Kidney (tissue), 22 donors: ENCODE measurements at places on chromosomes 13 and 19.

DNA sequence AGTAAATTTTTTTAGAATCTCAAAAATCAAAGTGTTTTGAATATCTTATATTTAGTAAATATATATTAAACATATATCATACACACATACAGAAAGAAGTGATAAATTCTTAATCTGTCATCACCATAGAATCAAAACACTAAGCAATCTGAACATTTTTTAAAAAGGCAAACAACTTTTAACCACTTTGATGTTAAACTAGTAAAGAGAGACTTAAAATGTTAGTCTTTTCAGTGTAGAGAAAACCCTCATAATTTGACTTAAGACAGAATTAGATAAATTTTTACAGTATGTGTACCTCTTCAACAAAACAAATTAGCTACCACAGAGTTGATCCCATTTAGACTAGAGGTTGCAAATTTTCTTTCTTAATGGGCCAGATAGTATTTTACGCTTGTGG lies 13.4 kb downstream of the SUPT20H start:
- H3K27me3 ChIP-seq, result no peaks in the 10 kb centered on the region
- H3K36me3 ChIP-seq, result peaks cover 9% of the 10 kb centered on the region
- H3K4me1 ChIP-seq, result no peaks in the 10 kb centered on the region
- DNase-seq, result no peak
- no peak overlapping the region for H3K4me3 ChIP-seq

- peaks cover 4% of the 10 kb centered on the region for H3K36me3 ChIP-seq
- no peak for DNase-seq
- no peaks in the 10 kb centered on the region for H3K27me3 ChIP-seq
- H3K4me3 ChIP-seq, result peak within 1 kb of the TSS; percentile 85
- H3K4me1 ChIP-seq, result peaks cover 15% of the 10 kb centered on the region
Measured at GRCh38 chr19:54191011-54191810, at the start of gene TSEN34. TSEN34 (plus strand) TSS chr19:54191308; CDS start chr19:54191365, 57 bp downstream.

GRCh38 chr13:20130652-20131051 lies 30.2 kb downstream of the GJA3 start:
- peaks cover 5% of the 10 kb centered on the region for H3K27me3 ChIP-seq
- DNase-seq, result no peak
- H3K4me1 ChIP-seq, result no peaks in the 10 kb centered on the region
- H3K4me3 ChIP-seq, result no peak overlapping the region
- no peaks in the 10 kb centered on the region for H3K36me3 ChIP-seq
- H3K27ac ChIP-seq, result no peak overlapping the region

DNA sequence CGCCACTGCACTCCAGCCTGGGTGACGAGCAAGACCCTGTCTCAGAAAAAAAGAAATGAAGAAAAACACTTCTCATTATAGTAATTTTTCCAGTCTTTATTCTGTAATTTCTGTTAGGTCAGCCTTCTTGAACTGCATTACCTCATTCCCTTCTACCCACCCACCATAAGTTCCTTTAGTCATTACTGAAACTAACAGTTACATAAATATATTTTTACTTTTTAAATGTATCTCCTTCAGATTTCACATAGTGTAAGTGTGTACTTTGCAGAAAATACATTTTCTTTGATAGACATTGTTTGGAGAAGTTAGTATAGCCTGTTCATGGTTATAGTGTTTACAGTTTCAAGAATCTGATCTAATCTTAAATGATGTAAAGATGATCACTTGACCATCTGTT lies 31.7 kb upstream of the KCTD4 start:
- H3K36me3 ChIP-seq, result no peaks in the 10 kb centered on the region
- H3K27ac ChIP-seq, result no peak overlapping the region
- H3K4me1 ChIP-seq, result no peaks in the 10 kb centered on the region
- no peaks in the 10 kb centered on the region for H3K27me3 ChIP-seq
- no peak overlapping the region for H3K4me3 ChIP-seq

DNA sequence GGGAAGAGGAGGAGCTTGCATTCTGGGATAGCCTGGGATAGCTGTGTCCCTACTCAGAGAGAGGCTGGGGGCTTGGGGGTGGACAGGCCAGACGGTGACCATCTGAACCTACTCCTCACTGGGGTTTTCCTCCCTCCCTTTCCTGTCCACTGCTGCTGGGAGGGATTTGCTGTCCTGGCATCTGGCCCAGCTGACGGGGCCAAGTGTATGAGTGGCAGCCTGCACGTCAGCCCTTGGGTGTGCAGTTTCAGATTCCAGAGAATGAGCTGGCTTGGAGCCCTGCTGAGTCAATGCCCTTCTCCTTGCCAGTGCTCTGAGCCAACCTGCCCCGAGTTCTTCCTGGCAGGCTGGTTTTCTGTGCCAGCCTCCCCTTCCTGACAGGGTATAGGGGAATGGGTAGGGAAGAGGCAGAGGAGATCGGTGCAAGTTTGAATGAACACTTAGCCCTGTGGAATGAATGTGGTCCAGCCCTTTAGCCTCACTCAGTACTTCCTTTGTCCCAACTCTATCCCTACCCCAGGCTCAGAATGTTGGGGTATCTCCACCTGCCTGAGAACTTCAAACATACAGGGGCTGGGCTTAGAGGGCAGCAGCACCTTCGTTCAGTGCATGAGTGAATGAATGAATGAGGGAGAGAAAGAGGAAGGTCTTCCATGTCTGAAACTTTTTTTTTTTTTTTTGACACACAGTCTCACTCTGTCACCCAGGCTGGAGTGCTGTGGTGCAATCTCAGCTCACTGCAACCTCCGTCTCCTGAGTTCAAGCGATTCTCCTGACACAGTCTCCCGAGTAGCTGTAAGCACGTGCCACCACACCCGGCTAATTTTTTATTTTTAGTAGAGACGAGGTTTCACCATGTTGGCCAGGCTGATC lies 1.8 kb upstream of the ANGPTL4 start:
- H3K27me3 ChIP-seq, result peaks cover 3% of the 10 kb centered on the region
- no peak overlapping the region for H3K4me3 ChIP-seq
- H3K4me1 ChIP-seq, result no peaks in the 10 kb centered on the region
- peak; percentile 91 for DNase-seq

- H3K4me1 ChIP-seq, result no peaks in the 10 kb centered on the region
- DNase-seq, result no peak
Measured at GRCh38 chr19:31306006-31306753, 43.1 kb downstream of the TSHZ3 start.

DNA sequence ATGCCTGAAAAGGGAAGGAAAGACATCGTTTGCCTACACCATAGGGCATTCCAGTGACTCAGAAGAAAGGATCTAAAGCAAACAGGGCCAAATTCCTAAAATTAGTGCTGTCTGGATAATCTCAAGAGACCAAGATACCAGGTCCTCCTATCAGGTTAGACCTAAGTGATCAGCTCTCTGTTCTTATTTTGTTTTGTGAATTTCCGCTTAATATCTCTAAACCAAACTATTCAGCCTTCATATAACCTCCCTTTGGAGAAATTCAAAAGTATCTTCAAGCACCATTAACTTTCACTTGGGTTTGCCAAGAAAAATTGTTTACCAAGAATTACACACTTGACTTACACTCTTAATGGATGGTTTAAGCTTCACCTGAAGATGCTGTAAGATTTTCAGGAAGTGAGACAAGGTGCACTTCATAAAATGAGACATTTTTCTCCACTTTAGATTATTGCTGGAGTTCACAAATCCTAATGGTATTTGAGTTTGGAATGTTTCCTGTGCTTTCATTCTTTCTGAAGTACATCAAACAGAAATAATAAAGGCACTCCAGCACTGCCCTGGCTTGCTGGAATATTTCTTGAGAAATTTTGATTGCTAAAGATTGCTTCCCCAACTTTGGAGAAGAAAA lies 376.1 kb downstream of the LMO7 start:
- no peaks in the 10 kb centered on the region for H3K27me3 ChIP-seq
- H3K36me3 ChIP-seq, result no peaks in the 10 kb centered on the region
- DNase-seq, result no peak
- no peak overlapping the region for H3K4me3 ChIP-seq

DNA sequence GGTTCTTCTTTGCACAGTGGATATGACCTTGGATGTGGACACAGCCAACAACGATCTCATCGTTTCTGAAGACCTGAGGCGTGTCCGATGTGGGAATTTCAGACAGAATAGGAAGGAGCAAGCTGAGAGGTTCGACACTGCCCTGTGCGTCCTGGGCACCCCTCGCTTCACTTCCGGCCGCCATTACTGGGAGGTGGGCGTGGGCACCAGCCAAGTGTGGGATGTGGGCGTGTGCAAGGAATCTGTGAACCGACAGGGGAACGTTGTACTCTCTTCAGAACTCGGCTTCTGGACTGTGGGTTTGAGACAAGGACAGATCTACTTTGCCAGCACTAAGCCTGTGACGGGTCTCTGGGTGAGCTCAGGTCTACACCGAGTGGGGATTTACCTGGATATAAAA lies 9.4 kb downstream of the RFPL4AL1 start:
- no peak overlapping the region for H3K4me3 ChIP-seq
- H3K27me3 ChIP-seq, result no peaks in the 10 kb centered on the region
- no peak for DNase-seq
- no peaks in the 10 kb centered on the region for H3K4me1 ChIP-seq

DNA sequence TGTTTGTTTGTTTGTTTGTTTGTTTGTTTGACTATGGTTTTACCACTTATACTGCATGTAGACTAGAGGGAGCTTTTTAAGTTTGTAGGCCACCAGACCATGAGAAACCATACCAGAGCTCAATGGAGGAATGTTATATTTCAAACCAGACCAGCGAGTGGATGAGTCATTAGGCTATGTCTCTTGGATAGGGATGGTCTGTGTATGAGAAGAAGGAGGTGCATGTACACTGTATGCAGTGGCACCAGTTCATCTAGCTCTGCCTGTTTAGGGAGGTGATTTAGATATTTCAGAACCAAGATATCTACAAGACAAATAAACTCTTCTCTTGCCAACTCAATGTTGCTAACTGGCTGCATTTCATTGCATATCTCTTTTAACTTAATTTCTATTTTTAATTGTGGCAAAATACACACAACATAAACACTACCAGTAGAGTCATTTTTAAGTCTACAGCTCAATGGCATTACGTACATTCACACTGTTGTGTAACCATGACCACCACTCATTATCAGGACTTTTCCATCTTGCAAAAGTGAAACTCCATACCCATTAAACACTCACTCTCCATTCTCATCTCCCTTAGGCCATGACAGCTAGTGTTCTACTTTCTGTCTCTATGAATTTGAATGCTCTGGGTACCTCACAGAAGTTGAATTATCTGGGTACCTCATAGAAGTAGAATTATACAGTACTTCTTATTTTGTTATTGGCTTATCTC lies 29.2 kb downstream of the SYDE1 start:
- H3K27ac ChIP-seq, result no peak overlapping the region
- no peaks in the 10 kb centered on the region for H3K4me1 ChIP-seq
- no peaks in the 10 kb centered on the region for H3K36me3 ChIP-seq
- no peak overlapping the region for H3K4me3 ChIP-seq
- no peaks in the 10 kb centered on the region for H3K27me3 ChIP-seq

- peaks cover 3% of the 10 kb centered on the region for H3K27me3 ChIP-seq
- no peak overlapping the region for H3K27ac ChIP-seq
- no peak for DNase-seq
- no peaks in the 10 kb centered on the region for H3K36me3 ChIP-seq
Measured at GRCh38 chr19:32223595-32224370, 121.6 kb upstream of the ZNF507 start.

- peaks cover 7% of the 10 kb centered on the region for H3K4me1 ChIP-seq
- no peaks in the 10 kb centered on the region for H3K27me3 ChIP-seq
- no peak for DNase-seq
- H3K36me3 ChIP-seq, result no peaks in the 10 kb centered on the region
- no peak overlapping the region for H3K4me3 ChIP-seq
Measured at GRCh38 chr19:52722062-52723003, 12.5 kb downstream of the ZNF611 start.

DNA sequence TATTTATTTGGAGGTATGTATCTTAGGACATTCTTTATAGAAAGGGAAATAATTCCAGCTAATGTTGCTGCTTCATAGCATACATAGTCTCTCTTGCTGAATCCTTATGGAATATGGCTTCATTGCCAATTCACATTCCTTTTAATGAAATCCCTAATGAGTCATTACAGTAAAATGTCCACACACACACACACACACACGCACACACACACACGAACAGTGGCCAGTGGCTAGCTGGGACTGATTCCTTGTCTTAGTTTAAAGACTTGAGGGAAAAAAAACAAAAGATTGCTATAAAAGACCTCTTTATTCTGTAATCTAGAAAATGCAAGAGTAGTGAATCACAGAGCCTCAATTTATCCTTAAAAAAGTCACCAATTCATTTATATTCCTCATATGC lies 301.6 kb downstream of the SLITRK6 start:
- DNase-seq, result no peak
- no peak overlapping the region for H3K27ac ChIP-seq
- H3K4me1 ChIP-seq, result no peaks in the 10 kb centered on the region
- H3K4me3 ChIP-seq, result no peak overlapping the region
- no peaks in the 10 kb centered on the region for H3K36me3 ChIP-seq
- H3K27me3 ChIP-seq, result no peaks in the 10 kb centered on the region

DNA sequence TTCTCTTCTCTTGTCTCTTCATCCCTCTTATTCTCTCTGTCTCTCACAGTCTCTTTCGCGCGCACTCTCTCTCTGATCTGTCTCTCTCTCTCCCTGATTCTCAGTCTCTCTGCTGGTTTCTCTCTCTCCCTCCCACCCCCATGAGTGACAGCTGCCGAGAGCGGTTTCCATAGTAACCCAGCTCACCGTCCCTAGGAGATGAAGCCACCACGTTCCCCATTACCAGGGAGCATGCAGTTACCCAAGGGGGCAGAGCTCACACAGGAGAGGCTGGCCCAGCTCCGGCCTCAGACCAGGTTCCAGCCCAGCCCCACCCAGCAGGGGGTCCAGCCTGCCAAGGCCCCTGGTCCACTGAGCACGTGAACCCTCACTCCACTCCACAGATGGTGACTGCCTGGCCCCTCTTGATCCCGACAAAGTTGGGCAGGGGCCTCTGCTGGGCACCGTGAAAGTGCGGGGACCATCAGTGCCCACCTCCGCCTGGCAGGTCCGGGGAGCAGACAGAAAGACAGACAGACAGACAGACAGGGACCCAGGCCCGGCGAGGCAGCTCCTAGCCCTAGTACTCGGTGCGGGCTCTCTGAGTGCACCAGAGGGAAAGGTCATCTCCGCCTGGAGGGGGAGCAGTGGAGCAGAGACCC lies 50.6 kb downstream of the CELF5 start:
- H3K36me3 ChIP-seq, result no peaks in the 10 kb centered on the region
- no peak overlapping the region for H3K4me3 ChIP-seq
- H3K4me1 ChIP-seq, result no peaks in the 10 kb centered on the region
- no peak overlapping the region for H3K27ac ChIP-seq

GRCh38 chr19:36103842-36104552 lies 6.9 kb upstream of the OVOL3 start:
- no peaks in the 10 kb centered on the region for H3K4me1 ChIP-seq
- DNase-seq, result no peak
- H3K27me3 ChIP-seq, result no peaks in the 10 kb centered on the region
- H3K36me3 ChIP-seq, result no peaks in the 10 kb centered on the region
- no peak overlapping the region for H3K27ac ChIP-seq
- no peak overlapping the region for H3K4me3 ChIP-seq

DNA sequence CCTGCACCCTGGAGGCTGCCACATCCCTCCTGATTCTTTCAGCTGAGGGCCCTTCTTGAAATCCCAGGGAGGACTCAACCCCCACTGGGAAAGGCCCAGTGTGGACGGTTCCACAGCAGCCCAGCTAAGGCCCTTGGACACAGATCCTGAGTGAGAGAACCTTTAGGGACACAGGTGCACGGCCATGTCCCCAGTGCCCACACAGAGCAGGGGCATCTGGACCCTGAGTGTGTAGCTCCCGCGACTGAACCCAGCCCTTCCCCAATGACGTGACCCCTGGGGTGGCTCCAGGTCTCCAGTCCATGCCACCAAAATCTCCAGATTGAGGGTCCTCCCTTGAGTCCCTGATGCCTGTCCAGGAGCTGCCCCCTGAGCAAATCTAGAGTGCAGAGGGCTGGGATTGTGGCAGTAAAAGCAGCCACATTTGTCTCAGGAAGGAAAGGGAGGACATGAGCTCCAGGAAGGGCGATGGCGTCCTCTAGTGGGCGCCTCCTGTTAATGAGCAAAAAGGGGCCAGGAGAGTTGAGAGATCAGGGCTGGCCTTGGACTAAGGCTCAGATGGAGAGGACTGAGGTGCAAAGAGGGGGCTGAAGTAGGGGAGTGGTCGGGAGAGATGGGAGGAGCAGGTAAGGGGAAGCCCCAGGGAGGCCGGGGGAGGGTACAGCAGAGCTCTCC lies 6.9 kb upstream of the CEACAM5 start:
- H3K27ac ChIP-seq, result no peak overlapping the region
